ENCODE measurements at places on chromosomes 2 and 18.

DNA sequence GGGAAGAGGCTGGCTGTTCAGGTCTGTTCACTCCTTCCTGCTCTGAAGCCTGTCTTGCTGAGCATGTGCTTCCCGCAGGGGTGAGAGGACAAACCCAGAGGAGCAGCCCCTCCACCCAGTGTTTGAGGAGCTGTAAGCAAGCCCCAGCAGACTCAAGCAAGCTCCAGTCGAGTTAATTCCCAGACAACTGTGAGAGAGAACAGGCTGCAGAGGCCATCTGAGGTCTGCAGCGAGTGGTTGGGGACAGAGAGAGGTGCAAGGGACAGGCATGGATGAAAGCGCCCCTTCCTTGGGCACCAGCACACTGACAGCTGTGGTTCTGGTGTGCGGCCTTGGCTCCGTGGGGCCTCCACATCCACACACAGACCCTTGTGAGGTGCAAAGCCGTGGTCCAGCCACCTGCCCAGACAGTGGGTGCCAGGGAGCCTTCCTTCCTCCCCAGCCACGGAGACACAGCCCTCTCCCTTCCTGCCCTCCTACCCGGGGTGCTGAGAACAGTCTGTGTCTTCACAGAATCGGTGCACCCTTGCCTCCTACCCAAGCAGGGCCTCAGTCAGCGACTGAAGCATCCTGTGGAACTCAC is 36.2 kb downstream of the MAL start:
- DNase-seq: no peak

DNA sequence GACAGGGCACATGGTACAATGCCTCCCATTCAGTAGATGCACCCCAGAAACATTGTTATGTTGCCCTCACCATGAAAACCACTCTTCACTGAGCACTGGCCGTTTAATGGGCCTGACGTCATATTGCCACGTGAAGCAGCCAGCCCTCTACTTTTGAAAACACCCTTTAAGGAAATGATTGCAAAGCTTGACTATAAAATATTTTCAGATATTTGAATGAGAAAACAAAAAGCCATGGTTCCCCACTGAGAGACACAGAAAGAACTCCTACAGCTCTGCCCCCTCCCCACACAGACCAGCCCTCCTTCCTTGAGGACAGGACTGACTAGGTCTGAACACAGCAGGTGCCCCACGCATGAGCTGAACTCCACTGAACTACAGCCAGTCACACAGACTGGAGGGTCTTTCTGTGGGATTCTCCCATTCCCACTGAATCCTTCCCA is 349.1 kb downstream of the ANAPC1 start:
- no peak for DNase-seq

DNA sequence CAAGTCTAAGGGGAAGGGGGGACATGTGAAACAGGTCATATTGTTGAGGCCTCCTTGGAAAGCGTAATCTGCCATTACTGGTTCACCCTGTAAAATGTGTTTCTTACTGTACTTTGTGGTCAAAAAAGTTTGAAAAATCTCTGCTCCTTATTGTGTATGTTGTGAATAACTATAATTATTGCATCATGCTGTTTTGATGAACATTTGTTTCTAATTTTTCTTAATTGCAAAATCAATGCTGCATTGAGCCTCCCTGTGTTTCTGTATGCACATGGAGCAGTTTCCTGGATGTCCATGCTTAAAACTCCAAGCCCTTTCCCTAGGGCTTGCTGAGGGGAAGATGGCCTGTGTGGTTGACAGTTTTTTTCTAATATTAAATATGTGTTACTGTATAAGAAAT is 158.6 kb downstream of the RNF144A start:
- DNase-seq: no peak

GRCh38 chr2:144430722-144431391 is 89.1 kb downstream of the ZEB2 start:
- DNase-seq: peak; percentile 9

DNA sequence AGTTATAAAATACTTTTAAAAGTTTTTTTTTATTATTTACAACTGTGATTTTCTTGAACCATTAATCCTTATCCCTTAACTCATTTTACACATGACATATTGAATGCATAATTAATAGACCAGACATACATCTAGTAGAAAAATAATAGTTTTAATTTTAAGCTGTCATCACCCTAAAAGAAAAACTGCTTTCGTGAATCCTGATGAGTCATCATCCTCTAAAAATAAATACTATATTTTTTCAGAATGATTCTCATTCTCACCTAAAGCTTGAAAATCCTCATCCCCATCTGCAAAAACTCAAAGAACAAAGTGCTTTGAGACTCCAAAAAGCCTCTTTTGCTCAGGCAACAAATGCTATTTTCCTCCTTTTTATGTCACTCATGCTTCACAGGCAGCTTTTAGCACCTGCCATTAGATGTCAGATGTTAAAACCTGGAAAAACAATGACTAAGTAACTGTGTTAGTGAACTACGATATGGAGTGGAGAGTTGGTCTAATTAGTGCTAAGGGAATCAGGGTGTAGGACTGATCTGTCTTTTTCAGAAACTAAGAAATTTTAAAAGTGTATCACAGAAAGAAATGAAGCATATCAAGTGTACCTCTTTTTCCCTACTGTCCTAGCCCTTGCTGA is 297.6 kb downstream of the TMX3 start:
- no peak for DNase-seq

GRCh38 chr2:176104316-176105077 is 2.6 kb upstream of the HOXD11 start:
- no peak for DNase-seq

DNA sequence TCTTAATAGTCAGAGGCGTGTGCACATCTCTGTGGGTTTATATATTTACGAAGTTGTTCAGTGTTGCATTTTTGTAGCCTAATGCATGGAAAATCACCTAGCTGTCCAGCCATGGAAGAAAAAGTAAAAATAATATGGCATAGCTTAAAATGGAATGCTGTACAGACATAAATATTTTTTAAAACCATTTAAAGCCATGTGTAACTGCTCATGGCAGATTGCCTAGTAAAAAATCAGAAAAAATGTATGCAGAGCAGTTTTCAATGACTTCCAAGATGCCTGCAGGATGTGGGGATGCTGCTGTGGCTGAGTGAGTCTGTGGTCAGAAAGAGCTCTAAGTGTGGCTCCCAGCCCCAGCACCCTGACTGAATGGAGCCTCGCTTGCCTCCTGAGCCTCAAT is 64.8 kb upstream of the ALKAL2 start:
- no peak for DNase-seq

GRCh38 chr18:53322163-53322562 is 902.3 kb downstream of the MBD2 start:
- DNase-seq: no peak

- DNase-seq: no peak
Measured at GRCh38 chr2:53252115-53252514, 515.5 kb upstream of the CHAC2 start.

GRCh38 chr18:11761553-11761952 is 72.5 kb downstream of the GNAL start:
- no peak for DNase-seq
